Skin of body (tissue), 3 donors: ENCODE measurements at places on chromosomes 5 and 9.
A peak's percentile ranks its signal among the peaks of the same experiment; 100 is the strongest.

- peak; percentile 26 for DNase-seq
These were observed 18.9 kb downstream of the RPS23 start for GRCh38 chr5:82259172-82259800.

- no peak for DNase-seq
These were observed 433.2 kb upstream of the ZNF608 start for GRCh38 chr5:125179612-125180011.

DNA sequence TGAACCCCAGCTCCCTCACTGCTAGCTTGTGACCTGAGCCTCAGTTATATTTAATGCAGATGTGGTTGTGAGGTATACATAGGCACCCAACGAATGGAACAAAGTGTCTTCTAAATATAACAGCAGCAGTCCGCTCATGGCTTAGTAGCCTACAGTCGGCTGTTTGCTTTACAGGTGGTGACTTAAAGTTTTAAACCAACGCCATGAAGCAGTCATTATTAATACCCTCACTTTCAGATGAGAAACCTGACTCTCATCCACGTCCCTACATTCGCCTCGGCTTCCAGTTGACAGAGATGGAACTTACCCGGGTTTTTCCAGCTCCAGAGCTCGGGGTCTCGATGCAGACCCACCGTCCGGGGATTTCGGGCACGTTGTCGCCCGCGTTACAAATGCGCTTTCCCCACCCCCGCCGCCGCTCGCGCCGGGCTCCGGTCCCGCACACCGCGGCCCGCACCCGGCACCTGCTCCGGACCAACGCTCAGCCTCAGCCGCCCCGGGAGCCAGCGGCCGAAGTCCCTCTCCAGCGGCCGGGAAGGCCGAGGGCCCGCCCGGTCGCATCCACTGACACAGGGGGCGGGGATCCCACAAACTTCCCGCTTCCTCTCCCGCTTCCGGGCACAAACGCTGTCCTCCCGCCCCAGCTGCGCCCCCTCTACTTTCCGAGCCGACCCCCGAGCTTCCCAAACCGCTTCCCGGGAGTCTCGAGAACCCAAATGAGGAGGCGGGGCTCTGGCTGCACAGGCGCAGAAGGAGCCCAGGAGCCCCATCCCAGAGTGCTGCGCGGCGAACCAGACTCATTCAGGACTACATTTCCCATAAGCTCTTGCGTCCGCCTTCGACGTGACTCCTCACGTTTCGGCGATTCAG, at the start of gene ZNF782:
Gene ZNF782, minus strand, starts transcription at position 734 of the 870 bp plus-strand sequence. CDS start 2,553 bp downstream, outside the sequence.
- peak; percentile 98 for DNase-seq

- DNase-seq = no peak
These were observed 596 bp downstream of the IRF1 start for GRCh38 chr5:132489871-132490483.

DNA sequence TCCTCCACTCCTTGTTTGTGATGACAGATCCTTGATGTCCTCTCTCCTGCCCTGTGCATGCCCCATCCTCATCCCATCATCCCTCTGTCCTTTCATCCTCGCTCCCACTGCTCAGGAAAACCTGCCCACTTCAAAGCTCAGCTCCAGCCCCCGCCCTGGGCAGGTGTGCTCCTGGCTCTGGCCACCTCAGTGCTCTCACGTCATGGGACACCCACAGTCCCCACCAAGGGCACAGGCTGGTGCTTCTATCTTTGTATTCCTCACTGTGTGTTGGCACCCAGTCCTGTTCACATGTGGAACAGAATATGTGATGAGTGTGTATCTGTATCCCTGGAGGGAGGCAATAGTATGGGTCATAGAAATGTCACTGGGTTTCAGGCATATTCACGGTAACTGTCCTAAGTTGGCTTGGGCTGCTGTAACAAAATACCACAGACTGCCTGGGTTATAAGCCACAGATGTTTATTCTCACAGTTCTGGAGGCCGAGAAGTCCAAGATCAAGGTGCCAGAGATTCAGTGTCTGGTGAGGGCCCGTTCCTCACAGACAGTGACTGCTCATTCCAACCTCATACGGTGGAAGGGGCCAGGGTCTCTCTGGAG, 13.5 kb downstream of the GFPT2 start:
- no peak for DNase-seq

GRCh38 chr5:135641734-135642487, 63.1 kb upstream of the CXCL14 start:
- DNase-seq = peak; percentile 57

- DNase-seq = no peak
These were observed 255.6 kb upstream of the IZUMO3 start for GRCh38 chr9:24801344-24801743.

DNA sequence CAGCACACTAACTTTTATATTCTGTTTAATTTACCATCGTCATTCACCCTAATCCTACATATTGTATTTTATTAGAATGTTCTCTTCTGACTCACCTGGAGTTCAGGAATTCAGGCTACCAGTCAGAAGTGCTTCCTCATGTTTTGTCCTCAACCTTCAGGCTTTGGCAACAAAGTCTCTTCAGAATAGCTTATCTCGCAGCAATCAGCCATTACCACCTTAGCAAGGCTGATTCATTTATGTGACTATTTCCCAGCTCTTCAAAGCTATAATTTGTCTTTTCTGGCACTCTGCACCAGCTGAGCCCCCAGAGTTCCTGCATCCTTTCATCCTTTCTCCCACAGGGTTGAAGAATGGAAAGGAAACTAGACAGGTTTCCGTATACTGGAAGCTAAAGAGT, 365.5 kb upstream of the CDH18 start:
- DNase-seq = no peak

DNA sequence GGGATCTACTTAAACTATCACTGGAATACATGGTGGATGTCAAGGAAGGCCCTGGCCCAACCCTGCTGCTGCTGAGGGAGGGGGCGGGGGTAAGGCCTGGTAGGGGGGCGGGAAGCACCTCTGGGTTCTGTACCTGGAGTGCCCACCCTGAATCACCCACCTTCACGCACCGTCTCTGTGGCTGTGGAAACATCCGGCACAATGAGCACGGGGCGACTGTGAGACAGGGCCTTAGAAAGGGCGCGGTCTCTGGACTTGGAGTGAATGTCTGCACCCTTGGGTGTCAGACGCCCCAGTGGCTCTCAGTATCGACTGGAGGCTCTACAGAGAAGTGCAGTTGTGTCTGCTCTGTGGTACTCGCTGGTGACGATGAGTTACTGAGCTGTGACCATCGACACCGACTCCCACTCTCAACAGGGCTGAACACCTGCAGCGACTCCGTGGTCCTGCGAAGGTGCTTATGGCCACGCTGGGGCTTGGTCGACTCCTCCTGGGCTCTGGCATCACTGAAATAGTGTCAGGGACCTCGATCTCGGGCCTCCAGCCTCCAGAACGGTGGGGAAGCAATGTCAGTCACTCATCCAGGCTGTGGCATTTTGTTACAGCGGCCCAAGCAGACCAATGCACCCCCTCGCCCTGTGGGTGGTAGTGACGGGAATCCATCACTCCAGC, 25.5 kb upstream of the SLC6A19 start:
- no peak for DNase-seq

GRCh38 chr5:122985954-122986721, 50.4 kb downstream of the PPIC start:
- no peak for DNase-seq

- DNase-seq = no peak
These were observed 114.6 kb downstream of the FAM170A start for GRCh38 chr5:119743927-119744326.

GRCh38 chr5:178424810-178425177, 165.4 kb downstream of the COL23A1 start:
- DNase-seq = no peak

- no peak for DNase-seq
These were observed 3.9 kb downstream of the C9orf72 start for GRCh38 chr9:27569406-27569805.

DNA sequence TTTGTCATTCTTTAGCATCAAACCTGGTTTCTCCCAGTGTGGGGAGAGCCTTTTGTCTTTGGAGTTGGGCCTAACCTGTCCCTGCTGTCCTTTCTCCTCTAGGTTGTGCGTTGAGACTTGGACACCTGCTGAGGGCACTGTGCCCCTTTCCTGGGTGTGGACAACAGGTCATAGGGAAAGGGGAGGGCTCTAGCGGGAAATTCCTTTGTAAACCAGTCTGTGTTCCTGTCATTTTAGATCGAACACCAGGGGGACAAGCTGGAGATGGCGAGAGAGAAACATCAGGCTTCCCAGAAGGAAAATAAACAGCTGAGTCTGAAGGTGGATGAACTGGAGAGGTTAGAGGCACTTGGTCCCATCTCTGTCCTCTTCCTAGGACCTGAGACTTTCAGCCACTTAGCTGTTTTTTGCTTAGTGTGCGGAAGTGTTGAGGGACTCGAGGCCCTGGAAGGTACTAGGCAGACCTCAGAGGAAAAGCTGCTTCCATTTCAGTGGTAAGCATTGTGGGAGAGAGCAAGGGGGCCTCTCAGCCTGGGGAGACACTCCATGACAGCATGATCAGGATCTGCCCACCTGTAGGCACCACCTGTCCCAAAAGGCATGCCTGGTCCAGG, 8.6 kb upstream of the GLE1 start:
- no peak for DNase-seq

DNA sequence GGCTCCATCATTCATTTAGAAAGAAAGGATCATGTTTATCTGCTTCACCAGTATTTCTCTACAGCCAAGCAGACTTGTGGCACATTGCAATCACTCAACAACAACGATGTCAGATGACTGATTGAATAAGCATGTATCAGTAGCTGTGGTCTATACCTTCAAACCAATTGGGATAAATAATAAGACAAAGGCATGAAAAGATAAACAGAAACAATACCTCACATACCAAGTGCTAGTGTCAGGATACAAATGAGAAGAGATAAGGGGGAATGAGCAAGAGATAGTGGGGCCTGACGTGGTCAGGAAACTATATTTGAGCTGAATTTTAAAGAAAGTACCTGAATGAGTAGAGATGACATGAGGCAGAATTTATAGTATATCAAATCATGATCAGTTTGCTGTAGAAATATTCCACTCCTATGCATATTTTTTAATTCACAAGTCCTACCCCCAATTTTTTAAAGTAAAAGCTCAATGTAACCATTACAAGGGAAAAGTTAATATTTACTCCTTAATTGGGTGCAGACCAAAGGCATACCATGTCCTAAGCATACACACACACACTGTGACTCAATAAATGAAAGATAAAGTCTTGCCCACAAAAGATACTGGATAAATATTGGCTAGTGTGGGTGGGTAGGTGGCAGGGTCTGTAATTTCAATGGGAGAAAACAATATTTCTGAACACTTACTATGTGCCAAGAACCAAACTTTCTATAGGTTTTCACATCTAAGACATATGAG, 284.5 kb downstream of the SPOCK1 start:
- DNase-seq = no peak

DNA sequence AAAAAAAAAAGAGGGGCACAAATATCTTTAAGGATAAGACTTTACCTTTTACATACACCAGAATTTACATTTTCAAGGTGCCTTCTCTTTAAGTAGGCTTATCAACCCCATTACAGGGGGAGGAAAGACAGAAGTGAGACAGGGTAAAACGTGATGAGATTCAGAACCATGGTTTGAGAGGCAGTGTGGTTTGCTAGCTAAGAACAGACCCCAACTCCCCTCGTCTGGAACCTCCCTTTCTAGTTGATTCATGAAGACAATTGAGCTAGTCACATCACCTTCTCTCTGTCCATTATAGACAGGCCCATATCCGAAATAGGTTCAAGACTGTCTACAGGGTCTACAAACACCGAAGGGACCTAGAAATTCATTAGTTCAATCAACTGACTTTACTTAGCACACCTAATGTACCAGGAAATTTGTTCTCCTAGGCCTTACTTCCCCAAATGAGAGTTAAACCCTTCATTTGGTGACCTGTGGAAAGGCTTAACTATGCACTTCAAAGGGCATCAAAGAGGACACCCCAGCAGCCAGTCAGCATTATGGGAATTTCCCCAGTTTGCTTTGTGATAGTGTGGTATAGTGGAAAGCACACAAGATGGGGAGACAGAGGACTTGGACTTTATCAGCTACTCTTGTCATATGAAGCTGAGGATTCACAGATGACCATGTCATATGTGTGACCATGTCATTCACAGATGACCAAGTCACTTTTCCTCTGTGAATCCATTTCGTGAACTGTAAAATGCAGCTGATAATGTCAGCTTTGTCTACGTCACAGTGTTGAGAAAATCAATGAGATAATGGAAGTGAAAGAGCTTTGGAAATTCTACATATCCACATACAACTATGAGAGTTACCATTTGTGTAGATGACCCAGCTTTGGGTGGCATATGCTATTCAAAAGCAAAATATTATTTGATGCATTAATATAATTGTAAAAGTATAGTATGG, 40.2 kb upstream of the CYFIP2 start:
- no peak for DNase-seq

GRCh38 chr5:21817668-21818369, 1035.3 kb downstream of the CDH12 start:
- DNase-seq = no peak

DNA sequence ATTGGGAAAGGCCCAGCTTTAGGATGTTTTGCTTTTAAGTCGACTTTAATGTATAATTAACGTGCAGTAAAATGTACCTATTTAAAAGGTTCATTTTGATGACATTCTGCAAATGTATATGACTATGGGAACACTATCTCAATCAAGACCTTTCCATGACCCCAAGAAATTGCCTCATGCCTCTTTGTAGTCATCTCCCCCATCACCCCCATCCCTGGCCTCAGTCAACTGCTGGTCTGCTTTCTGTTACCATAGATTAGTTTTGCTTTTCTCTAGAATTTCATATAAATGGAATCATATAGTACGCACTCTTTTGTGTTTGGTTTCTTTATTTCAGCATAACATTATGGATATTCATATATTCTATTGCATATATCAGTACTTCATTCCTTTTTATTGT, 80.7 kb upstream of the C9orf72 start:
- DNase-seq = no peak

DNA sequence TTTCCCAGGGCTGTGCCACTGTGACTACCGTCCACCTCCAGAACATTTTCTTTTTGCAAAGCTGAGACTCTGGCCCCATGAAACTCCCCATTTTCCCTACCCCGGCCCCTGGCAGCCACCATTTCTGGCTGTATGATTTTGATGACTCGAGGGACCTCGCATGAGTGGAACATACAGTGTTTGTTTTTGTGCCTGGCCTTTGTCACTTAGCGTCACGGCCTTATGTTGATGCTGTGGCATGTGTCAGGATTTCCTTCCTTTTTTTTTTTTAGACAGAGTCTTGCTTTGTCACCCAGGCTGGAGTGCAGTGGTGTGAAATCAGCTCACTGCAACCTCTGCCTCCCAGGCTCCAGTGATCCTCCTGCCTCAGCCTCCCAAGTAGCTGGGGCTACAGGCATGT, 42.7 kb downstream of the ASS1 start:
- no peak for DNase-seq

GRCh38 chr5:80143491-80143890, 108.3 kb downstream of the THBS4 start:
- no peak for DNase-seq

DNA sequence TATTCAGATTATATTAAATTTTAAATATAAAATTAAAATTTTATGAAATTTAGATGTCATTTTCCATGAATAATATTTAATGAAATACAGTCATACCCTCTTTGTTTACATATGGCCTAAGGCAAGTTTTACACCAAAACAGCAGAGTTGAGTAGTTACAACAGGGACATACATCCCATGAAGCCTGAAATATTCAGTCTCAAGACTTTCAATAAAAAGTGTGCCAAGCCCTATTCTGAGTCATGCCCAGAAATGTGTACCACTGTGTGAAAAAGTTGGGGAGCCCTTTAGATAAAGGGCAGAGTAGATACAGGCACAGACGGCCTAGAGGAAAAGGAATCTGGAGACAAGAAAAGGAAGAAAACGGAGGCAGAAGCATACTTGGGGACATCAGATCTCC, 261.3 kb downstream of the SGCD start:
- no peak for DNase-seq

- no peak for DNase-seq
These were observed 7.8 kb upstream of the LCN1 start for GRCh38 chr9:135513351-135513846.

- no peak for DNase-seq
These were observed 32.3 kb upstream of the FAM81B start for GRCh38 chr5:95358848-95359247.
